Cortex of kidney (tissue), 1 donor: ENCODE measurements at places on chromosomes 3 and 15.

GRCh38 chr3:44355362-44356033 is 16.9 kb downstream of the TCAIM start:
- no peak for DNase-seq

DNA sequence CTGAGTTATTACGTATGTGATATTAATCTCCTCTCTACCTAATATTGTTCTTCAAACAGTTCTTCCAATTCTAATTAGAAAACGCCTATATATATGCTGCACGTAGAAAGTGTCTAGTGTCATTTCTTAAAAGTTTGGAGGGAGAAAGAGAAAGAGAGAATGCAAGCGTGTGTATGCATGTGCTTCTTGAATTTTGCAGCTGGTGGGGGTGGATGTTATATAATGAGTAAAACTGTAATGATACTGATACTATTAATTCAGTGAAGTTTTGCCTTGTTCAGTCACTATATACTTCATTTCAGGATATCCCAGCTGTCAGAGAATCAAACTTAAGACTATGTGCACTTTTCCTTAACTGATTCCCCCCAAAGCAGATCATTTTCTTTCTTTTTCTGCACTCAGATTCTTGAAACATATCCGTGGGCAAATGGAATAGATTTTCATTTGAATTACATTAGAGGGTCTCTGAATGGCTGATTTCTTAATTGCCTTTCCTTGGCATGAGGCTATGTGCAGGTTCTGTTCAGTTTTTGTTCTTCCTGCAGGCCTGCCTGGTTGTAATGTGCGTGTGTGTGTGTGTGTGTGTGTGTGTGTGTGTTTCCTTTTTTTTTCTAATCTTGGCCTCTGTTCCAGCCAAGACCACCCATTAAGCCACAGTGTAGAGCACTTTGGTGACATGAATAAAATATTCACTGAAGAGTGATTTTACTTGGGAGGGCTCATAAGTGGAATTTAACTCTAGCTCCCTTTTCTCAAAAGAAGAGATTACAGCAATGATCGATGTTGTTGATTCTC is 617.5 kb downstream of the RBMS3 start:
- DNase-seq, result no peak

- DNase-seq, result no peak
Measured at GRCh38 chr3:115843206-115843605, 219.9 kb downstream of the GAP43 start.

GRCh38 chr15:47872208-47872607 is 154.9 kb downstream of the SEMA6D start:
- DNase-seq, result no peak

DNA sequence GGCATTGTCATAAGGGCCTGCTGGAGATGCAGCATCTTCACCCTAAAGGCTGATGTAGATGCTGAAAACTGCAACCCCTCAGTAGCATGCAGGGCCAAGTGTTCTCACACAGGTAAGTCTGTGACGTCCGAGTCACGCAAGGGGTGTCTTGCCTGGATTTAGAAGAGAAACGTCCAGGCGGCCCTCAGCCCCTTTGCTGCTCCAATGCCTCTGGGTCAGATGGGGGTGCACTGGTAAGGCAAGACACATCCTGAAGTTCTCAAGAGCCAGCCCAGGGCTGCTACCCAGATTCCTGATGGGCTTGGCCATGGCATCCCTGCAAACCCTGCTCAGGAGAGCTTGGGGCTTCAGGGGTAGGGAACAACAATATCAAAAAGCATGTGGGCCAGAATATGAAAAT is 25.4 kb downstream of the ONECUT1 start:
- DNase-seq, result no peak

DNA sequence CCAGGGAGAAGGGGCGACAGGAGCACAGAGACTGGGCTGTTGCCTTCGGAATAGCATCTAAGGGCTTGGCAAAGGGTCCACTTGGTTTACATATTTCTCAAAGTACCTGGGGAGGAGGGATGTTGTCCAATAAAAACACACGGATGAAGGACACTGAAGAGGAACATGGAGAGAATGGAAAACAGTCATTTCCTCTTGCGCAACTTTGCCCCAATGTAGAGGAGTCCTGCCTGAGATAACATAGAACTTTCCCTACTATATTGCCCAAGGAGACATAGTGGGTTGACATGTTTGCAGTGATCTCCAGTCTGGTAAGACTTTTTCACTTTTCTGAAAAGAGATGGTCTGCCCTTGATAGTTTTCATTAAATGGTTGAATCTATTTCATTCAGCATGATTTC is 468.8 kb upstream of the SUCLG2 start:
- DNase-seq, result no peak

- no peak for DNase-seq
Measured at GRCh38 chr3:184005941-184006507, 11.7 kb downstream of the ABCC5 start.

DNA sequence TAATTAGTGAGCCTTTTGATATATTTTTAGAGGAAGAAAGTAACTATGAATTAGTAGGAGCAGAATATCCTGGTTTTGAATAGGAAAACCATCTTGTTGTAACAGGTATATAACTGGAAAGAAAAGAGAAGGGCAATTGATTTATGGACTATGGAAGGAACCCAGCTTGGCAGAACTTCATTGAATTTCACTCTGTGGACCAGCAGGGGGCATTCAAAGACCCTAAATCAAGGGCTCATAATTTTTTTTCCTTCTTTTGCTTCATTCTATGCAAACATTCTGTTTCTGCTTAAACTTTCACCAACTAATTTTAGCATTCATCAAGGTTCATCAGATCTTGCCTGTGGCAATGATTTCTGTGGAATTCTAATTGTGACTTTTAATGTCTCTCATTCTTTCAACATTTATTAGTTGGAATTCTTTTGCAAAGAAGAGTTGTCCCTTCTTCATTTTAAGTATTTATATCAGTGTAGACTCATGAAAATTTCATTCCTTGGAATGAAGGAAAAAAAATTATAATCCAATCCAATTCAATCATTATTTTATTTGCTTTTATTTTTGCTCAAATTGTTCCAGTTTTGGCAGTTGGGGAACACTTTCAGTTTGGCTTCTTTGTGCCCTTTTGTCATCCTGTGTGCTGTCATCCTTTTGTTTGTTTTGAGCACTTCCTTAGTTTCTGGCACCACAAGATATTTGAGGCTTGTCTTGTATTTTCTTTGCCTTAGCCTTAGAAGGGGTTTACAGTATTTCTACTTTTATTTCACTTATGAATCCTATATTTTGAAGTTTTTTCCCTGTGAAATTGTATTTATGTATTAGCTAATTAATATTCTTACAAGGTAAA is 30.4 kb downstream of the NXPE3 start:
- no peak for DNase-seq

GRCh38 chr15:100307241-100308212 is 34.2 kb downstream of the ADAMTS17 start:
- no peak for DNase-seq

- DNase-seq, result no peak
Measured at GRCh38 chr3:76203578-76203977, 418.2 kb upstream of the ZNF717 start.
